Regular cardiac myocyte (primary cell): ENCODE measurements at places on chromosomes 5 and 9. TPM values are rescaled to one million over a fixed set of nuclear protein-coding genes. Genes with fewer than 3 reads are reported as not detected.

LHX2 gene
- total RNA-seq, result under 0.01 and 0.19 TPM in 2 replicates

KIF12 gene
- under 0.01 and 0.38 TPM in 2 replicates for total RNA-seq

FAM151B gene
- total RNA-seq, result 3.8 and 7.0 TPM in 2 replicates

ARSI gene
- 4.4 and 5.4 TPM in 2 replicates for total RNA-seq

FOXD1 gene
- 6.5 and 7.1 TPM in 2 replicates for total RNA-seq
